Dermis microvascular lymphatic vessel endothelial cell (primary cell): ENCODE measurements at places on chromosomes 6 and 20. TPM values are rescaled to one million over a fixed set of nuclear protein-coding genes. Genes with fewer than 3 reads are reported as not detected.

The CRIP3 gene
- total RNA-seq = not detected in 2 replicates

The ZNF311 gene
- under 0.01 and 0.13 TPM in 2 replicates for total RNA-seq

The PPIL6 gene
- total RNA-seq = 0.39 and 0.76 TPM in 2 replicates

The SIRPA gene
- 28.0 and 69.7 TPM in 2 replicates for total RNA-seq

The SPACA1 gene
- not detected in 2 replicates for total RNA-seq

The SLC22A7 gene
- not detected in 2 replicates for total RNA-seq

The PRICKLE4 gene
- total RNA-seq = 6.4 and 9.5 TPM in 2 replicates
